ENCODE measurements at places on chromosomes 1 and 21.

DNA sequence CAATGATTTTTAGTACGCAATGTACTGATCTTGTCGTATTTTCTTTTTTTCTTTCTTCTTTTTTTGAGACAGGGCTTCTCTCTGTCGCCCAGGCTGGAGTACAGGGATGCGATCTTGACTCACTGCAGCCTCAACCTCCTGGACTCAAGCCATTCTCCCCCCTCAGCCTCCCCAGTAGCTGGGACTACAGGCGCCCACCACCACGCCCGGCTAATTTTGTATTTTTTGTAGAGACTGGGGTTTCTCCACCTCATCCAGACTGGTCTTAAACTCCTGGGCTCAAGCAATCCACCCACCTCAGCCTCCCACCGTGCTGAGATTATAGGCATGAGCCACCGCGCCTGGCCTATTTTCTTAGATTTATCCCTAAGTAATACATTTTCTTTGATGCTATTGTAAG is 43.9 kb upstream of the COL6A2 start:
- DNase-seq: no peak

GRCh38 chr1:154796303-154796892 is 73.7 kb downstream of the KCNN3 start:
- DNase-seq: no peak

GRCh38 chr1:67142931-67143330 is 8.2 kb upstream of the C1orf141 start:
- no peak for DNase-seq

DNA sequence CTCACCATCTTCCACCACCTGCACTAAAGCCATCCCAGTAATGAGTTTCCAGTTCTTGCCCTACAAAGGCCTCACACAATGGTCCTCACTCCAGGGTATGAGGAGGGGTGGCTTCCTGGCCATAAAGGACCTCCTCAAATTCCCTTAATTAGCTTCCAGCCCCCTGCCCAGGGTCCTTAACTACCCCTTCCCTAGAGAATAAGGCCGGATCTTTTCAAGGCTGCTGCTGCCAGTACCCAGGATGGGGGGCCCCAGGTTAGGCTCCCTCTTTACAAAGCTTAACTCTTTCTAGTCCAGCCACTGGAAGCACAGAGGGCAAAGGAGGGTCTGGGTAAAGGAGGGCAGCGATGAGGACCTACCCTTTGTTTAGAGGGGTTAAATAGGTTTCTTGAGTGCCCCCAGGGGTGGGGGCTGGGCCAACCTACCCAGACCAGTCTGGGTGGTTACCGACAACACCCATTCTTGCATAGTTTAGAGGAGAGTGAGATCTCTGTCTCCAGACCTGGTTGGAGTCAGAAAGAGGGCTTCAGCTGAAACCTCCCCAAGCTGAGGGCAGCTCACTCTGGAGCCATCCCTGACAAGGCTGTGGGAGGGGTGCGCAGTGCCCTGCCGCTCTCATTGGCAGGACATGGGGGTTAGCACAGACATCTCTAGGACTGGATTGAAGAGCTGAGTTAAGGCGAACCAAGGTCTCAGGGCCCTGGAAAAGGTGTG is 7.1 kb downstream of the BLACAT1 start:
- DNase-seq: peak; percentile 53

DNA sequence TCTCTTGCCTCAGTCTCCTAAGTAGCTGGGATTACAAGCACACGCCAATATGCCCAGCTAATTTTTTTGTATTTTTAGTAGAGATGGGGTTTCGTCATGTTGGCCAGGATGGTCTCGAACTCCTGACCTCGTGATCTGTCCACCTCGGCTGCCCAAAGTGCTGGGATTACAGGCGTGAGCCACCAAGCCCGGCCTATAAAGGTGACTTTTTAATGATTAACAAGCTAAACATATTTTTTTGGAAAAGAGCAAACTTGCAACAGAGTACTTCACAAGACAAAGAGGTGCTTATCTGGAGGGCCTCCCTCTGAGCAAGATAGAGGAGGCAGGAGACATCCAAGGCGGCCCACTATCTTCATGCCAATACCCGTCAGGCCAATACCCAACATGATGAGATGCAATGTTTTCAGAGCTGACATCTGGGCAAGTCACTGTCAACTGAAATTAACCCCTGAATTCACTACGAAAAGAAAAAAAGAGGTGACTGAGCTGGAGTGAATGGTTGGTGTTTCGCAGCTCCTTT is 10.5 kb downstream of the BCAR3 start:
- no peak for DNase-seq

DNA sequence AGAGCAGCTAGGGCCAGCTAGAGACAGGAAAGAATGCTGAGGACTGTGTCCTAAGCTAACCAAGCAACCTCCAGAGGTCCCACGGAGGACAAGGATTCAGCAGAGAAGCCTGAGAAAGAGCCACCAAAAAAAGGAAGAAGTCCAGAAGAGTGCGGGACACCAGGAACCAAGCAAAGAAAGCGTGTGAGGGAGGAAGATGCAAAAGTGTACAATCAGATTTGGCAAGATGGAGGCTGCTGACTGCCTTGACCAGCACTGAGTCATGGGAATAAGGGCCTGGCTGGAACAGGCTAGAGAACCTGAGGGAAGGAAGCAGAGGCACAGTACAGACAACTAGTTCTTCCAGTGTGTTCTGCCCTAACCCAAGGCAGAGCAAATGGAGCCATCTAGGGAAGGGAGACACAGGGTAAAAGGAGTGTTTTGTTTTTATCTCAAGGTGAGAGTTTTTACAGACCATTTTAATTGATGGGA is 18.5 kb downstream of the TP53BP2 start:
- no peak for DNase-seq

DNA sequence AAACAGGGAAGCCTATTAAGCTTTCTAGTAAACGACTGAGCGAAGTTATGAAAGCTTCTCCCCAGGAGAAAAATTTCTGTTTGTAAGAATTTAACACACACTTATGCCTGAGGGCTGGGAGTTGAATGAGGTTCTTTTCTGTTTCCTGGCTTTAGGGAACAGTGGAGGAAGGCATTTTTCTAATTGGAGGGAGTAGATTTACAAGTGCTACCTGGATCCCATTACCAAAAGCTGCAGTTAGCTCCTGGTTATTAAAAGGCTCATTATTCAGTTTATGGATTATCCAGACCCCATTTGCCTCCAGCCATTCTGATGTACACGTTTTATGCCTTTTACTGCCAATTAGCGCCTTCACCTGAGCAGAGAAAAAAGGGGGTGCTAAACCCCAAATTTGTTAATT is 7.5 kb downstream of the ST6GALNAC3 start:
- DNase-seq: no peak

DNA sequence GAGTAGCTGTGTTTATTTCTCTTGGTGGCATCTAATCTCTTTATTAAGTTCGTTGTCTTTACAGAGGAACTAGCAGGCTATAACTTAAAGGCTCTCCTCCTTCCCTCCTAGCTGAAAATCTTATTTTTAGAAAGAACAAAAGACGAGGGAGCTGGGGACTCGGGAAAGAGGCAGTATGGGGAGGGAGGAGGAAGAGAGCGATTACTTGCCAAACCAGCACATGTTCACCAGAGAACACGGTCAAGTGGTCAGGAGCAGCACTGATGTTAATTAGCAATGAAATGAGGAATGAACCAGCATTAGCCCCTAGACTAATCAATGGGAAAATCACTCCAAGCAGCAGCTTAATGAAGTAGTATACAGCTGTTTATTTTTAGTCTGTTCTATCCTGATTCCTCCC is 171.3 kb upstream of the ESRRG start:
- DNase-seq: no peak

DNA sequence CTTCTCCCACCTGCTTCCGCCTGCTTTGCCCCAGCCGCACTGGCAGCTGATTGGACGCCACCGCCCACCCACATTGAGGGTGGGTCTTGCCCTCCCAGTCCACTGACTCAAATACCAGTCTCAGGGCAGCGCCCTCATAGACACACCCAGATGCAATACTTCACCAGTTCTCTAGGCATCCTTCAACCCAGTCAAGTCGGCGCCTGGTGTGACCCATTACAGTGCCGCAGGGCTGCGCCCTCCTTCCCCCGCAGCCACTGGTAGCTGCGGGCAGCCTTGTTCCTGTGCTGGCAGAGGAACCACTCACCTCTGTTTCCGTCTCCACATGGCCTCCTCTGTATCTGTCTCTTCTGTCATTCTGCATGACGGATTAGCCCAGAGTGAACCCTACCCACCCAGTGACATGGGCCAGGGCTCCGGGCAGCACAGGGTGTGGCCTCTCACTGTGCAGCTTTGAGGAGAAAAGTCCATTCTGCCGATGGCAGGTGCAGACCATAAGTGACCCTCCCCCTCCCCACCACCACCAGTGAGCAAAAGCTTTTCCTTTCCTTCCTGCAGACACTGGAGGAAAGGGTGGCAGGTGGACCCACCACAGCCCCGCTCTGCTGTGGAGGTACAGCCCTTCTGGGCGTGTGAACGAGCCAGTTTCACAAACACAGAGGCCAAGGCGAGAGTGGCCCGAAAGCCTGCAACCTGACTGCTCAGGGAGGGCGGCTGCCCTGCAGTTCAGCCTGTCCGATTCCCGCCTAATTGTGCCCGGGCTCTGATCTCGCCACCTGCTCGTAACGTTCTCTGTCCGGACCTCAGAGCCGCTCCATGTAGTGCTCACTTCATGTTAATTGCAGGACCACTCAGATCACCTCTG is 57.1 kb downstream of the FAAP20 start:
- DNase-seq: no peak

GRCh38 chr1:52665006-52665941 is 32.3 kb downstream of the SHISAL2A start:
- DNase-seq: no peak

DNA sequence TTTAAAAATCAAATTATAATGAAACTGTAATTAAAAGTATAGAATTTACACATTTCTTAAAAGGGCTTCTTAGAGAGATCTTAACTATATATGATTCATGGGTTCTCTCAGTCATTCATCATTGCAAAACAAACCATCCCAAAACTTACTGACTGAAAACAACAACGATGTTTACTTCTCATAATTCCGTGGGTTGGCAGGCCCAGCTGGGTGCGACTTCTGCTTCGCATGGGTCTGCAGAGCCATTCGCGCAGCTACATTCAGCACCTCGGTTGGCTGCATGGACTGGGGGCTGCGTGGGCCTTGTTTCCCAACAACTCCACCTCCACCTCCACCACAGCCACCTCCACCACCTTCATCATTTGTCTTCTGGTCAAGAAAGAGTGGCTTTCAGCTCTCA is 4.0 kb downstream of the SLAMF8 start:
- DNase-seq: no peak

DNA sequence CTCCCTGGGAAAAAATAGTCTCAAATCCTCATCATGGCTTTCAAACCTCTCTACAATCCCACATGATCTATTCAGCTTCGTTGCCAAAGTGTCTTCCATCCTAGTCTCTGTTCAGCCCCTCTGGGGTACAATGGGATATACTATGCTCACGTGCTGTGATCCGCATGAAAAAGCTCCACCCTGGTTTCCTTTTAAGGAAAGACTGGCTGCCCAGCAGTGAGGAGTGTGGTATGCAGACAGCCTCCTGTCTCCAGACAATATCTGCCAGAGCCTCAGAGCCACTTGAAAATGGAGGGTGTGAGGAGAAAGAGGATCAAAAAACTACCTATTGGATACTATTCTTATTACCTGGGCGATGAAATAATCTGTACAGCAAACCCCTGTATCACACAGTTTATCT is 194.5 kb downstream of the LHX8 start:
- DNase-seq: no peak

GRCh38 chr1:30024411-30025195 is 698.8 kb downstream of the MATN1 start:
- no peak for DNase-seq

GRCh38 chr1:167541003-167541402 is 12.6 kb downstream of the CREG1 start:
- DNase-seq: no peak

DNA sequence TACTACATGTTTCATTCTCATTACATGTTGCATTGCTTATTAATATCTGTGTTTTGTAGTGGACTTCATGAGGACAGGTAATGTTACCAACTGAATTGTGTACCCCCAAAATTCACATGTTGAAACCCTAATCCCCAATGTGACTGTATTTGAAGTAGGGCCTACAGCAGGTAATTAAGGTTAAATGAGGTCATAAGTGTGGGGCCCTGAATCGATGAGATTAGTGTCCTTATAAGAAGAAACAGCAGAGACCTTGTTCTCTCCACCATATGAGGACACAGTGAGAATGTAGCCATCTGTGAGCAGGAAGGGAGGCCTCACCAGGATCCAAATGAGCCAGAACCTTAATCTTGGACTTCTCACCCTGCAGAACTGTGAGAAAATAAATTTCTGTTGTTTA is 15.0 kb upstream of the IFNAR1 start:
- DNase-seq: no peak

GRCh38 chr1:183173828-183174227 is 12.2 kb upstream of the LAMC2 start:
- no peak for DNase-seq

DNA sequence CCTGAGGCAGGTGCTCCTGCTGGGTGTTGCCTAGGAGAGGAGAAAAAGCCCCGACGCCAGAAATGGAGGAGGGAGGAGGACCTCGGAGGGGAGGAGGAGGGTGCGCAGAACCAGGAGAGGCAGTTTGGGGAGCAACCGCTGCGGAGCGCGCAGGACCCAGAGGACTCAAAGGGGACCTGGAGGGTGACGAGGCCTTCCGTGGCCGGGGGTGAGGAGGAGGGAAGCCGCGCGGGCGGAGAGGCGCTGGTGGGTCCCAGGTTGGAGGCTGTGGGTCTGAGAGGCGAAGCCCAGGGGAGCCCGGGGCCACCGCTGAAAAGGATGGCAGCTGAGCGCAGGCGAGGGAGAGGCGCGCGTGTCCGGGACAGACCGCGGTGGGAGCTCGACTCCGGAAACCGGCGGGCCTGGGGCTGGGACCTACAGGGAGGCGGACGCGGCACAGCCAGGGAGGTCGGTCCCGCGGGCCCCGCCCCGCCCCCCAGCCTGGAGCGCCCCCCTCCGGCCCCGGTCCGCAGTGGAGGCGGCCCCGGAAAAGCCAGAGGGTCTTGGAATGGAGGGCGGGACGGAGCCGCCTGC is 15.1 kb downstream of the RNF223 start:
- DNase-seq: peak; percentile 38

GRCh38 chr1:171484760-171485374 is 463 bp upstream of the PRRC2C start:
- no peak for DNase-seq

- DNase-seq: no peak
These were observed 5.9 kb upstream of the ATP1A2 start for GRCh38 chr1:160109686-160110085.

DNA sequence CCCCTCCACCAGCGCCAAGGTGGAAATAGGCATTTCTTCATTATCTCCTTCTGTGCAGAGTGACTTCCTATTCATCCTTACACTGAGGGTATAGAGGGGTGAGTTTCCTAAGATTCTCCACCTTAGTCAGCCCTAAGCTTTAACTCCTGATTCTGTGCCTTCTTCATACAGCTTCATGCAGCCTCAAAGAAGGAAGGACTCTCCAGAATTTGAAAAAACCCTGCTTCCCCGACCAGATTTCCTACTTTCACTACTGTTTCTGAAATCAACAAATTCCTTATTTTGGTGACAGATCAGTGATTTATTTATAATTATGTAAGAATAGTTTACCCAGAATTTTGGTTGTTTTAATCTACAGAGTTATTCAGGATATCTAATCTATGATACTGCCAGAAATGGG is 28.6 kb downstream of the GFI1 start:
- DNase-seq: no peak
